ENCODE measurements at places on chromosomes 11 and 22.

DNA sequence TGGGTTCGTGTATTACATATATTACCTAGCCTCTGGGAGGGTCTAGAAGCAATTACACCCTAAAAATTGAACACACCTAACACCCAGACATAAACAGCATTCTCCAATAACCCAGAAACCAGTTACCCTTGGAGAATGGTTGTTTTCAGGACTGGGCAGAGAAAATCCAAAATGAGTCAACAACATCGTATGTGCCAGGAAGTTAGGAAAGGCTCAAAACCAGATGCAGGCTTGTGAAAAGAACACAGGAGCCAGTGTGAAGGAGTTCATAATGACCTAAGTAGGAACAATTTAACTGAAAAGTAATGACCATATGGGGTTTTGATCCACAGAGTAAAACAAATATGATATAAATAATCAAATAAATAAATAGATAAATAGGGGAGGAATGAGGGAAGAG is 5.1 kb upstream of the CLPB start:
- DNase-seq = no peak

- DNase-seq = no peak
Observed at GRCh38 chr11:124297921-124298320, 15.8 kb downstream of the OR8D1 start.

- DNase-seq = no peak
Observed at GRCh38 chr11:47467357-47467756, 18.4 kb upstream of the RAPSN start.

DNA sequence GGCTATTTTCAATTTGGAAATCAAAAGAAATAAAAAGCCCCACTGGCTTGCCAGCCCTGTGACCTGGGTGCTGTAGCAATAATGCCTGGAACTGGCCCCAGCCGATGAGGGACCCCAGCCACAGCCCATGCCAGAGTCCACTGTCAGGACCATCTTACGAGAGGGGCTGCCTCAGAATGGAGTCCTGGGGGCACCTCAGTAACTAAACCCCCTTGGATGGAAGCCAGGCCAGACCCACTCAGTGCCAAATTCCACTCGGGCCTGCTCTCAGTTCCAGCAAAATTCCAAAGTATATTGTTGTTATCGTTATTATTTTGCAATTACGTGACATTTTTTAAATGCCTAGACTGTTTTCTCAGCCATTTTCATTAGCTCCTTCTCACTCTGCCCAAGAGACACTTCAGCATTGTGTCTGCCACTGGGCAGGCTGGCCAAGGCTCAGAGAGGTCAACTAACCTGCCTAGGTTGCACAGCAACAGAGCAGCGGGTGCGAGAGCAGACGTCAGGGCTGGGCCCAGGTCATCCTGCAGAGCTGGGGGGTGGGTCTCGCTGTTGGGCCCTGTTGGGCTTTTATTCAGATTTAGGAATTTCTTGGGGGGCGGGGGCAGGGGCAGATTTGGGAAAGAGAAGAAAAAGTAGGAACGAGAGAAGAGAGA is 19.5 kb downstream of the CDKN1C start:
- no peak for DNase-seq

DNA sequence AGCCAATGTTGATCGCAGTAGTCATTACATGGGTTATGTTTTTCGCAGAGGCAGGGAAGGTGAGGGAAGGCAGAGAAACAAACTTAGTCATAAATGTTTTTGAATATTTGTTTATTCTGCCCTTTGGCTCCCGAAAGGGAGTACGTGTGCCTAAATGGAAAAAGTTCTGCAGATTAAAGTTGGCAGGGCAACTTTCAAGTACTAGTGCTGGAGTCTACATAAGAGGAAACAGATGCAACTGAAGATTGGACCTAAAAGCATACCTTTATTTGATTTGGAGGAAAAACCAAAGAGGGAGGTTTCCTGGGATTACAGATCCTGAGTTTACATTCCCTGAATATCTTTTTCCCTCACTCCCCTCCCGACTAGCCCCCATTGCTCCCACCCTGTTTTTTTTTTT is 5.7 kb downstream of the HSD17B12 start:
- DNase-seq = no peak

DNA sequence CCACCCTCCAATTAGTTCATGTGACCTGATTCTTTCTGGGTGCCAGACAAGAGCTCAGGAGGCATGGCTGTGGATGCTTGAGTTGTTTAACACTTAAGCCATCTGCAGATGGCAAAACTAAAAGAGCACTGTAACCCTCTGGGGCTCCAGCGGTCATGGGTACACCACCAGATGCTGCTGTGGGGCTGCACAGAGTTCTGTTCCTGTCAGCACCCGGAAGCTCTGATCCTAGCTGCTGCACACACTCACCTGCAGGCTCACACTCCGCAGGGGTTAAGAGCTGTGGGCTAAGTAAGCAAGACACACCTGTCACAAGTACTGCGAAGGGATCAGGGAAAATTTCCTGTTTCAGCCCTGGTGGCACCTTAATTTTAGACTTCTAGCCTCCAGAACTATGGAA is 307.8 kb downstream of the C11orf87 start:
- no peak for DNase-seq

DNA sequence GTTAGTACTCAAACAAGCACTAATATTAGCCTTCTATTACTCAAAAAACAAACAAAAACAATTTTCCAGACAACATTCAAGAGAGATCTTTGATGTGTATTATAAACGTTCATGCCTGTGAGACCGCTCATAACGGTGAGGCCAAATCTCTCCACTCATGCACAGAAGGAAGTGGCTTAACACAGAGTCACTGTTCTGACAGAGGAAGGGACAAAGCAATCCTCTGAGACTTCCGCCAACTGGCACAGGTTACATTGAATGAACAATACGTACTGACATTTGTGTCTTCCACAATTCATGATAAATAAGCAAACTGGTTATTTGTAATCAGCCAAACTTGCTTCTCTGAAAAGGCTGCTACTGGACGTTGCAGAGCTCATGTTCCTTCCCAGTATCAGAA is 30.5 kb downstream of the CHKA start:
- peak; percentile 90 for DNase-seq

GRCh38 chr11:117387992-117388755 is 60.5 kb downstream of the CEP164 start:
- no peak for DNase-seq

- no peak for DNase-seq
Observed at GRCh38 chr22:40635940-40636379, 559 bp downstream of the MRTFA start.

DNA sequence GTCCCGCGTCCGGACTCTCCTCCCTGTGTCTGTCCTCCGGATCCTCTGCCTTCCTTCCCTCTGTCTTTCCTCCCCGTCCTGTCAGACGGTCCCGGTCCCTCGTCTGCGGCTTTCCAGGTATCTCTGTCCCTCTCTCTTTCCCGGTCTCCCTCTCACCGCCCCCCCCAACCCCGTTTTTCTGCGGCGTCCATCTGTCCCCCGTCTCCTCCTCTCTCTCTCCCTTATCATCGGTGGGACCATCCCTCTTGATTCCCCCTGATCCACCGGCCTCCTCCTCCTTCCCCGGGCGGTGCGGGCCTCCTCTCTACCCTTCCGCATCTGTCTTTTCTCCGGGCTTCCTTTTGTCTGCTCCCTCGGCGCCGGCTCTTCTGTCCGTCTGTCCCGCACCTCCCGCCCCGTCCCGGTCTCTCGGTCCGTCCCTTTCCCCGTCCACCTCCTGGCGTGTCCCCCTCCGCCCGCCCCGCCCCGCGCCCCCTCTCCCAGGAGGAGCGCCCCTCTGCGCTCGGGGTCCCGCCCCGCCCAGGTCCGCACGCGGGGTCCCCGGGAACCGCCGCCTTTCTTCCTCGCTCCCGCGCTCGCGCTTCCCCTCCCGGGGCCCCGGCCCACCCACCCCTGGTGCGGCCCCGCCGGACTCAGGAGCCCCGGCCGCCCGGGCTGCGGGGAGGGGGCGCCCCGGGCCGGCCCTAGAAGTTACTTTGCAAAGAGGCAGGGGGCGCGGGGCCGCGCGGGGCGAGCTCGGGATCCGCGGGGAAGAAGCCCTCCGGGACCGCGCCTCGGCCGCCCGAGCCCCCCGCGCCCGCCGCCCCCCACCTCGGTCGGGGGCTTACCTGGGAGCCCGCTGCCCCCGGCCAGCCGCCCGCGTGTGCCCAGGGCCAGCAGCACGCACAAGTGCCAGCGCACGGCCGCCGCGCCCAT is 568 bp downstream of the SCUBE1 start:
- no peak for DNase-seq

GRCh38 chr22:25714070-25714469 is 27.9 kb upstream of the MYO18B start:
- DNase-seq = no peak

DNA sequence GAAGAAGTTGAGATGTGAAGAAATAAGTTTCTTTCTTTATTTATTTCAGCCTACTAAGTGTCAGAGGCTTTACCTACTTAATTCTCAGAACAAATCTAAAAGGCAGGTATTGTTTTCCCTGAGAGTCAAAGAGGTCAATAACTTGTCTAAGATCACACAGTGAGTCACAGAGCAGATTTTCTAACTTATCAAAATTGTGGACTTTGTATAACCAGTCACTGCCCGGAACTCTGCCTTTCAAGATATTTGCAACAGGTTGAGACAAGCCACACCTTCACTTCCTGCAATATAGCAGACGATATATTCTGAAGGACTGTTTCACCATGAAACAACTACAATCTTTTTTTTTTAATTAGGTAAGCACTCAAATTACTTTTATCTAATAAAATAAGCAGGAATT is 10.5 kb upstream of the MMP3 start:
- no peak for DNase-seq

GRCh38 chr11:121965330-121965729 is 150.7 kb downstream of the BLID start:
- DNase-seq = no peak

DNA sequence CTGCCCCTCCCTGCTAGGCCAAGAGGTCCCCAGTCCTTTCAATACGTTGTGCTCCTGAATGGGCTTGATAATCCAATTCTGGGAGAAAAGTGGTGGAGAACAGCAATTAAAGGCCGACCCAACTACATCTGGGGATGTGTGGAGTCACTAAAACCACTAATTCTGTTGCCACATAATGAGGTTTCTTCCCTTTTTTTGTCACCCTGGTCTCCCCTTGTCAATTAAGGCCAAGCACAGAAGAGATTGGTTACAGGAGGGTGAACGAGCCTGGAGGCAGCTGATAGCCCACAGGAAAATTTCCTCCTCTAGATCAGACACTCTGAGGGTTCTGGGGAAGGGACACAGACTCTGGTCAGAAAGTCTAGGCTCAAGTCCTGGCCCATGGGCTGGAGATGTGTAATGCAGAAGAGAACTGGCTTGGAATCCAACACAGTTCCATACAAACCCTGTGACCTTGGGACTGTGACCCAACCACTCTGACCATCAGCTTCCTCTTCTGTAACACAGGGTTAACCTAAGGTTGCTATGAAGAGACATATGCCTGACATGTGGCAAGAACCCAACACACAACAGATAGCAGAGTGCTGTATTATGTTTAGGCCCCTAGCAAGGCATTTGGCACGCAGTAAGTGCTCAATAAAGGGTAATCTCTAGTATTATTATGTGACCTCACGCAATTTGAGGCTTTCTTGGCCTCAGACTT is 146.4 kb downstream of the CHST1 start:
- DNase-seq = no peak

DNA sequence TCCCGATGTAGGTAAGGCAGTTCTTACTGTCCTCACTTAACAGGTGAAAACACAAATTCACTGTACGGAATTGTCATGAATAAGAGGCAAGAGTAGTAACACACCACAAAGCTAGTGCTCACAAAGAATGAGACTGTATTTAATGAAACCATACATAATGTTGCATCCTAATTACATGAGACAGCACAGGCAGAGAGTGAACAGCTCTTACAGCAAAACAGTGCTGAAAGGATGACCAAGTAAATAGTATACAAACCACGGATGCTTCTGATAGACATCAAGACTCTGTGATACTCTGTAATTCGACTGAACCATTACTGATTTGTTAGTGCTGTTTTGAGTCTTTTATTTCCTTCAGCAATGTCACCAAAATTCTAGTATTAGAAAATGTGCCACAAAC is 282.3 kb downstream of the TTC28 start:
- no peak for DNase-seq
